Ascending aorta (tissue), 2 donors: ENCODE measurements at places on chromosomes 16 and 17. TPM values are rescaled to one million over a fixed set of nuclear protein-coding genes. Genes with fewer than 3 reads are reported as not detected.

ARHGDIG gene
- not detected for total RNA-seq

ABCC12 gene
- total RNA-seq = not detected

LPCAT2 gene
- 44.2 TPM for total RNA-seq

C16orf87 gene
- total RNA-seq = under 0.01 TPM

GRCh38 chr17:45639297-45639849 lies 144.7 kb upstream of the CRHR1 start:
- no peaks in the 10 kb centered on the region for H3K27me3 ChIP-seq
- no peak overlapping the region for H3K4me3 ChIP-seq
- no peaks in the 10 kb centered on the region for H3K4me1 ChIP-seq
- no peak overlapping the region for H3K27ac ChIP-seq
- no peak for DNase-seq

DNA sequence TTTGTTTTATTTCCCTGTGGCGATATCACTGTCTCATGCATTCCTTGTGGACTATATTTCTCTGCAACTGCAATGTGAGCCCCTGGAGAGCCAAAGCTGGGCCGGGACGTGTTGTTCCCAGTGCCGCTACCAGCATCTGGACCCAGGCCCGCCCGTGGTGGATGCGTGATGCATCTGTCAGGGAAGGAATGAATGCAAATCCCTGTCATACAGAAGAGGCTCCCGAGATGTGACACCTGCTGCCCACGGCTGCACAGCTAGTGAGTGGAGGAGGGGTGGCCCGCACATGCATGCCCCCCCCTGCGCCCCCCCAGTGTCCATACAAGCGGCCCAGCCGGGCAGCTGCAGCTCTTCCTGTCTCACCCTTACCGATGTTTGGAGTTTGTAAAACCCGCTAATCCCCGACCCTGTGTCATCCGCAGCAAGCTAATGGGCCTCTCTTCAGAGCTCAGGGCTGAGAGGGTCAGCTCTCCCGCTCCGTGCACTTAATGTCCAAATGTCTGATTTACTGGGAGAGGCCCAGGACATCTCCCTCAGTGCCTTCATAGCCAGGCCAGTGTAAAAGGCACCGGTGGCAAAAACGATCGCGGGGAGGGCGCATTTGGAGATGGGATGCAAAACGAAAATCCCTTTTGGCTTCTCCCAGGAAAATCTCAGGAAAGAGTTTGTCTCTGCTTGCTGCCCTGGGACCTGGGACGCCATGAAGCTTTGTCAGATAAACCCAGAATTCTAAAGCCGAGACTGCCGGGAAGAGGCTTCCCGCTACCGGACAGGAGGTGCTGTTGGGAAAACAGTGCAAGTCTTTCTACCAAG lies 91.8 kb downstream of the FOXL1 start:
- H3K27me3 ChIP-seq = no peaks in the 10 kb centered on the region
- H3K27ac ChIP-seq = peak overlapping the region; percentile 59
- H3K4me1 ChIP-seq = peaks cover 6% of the 10 kb centered on the region
- DNase-seq = no peak
- H3K36me3 ChIP-seq = no peaks in the 10 kb centered on the region

GRCh38 chr16:66857437-66857836 lies 13.2 kb downstream of the CA7 start:
- DNase-seq = no peak
- no peak overlapping the region for H3K4me3 ChIP-seq

DNA sequence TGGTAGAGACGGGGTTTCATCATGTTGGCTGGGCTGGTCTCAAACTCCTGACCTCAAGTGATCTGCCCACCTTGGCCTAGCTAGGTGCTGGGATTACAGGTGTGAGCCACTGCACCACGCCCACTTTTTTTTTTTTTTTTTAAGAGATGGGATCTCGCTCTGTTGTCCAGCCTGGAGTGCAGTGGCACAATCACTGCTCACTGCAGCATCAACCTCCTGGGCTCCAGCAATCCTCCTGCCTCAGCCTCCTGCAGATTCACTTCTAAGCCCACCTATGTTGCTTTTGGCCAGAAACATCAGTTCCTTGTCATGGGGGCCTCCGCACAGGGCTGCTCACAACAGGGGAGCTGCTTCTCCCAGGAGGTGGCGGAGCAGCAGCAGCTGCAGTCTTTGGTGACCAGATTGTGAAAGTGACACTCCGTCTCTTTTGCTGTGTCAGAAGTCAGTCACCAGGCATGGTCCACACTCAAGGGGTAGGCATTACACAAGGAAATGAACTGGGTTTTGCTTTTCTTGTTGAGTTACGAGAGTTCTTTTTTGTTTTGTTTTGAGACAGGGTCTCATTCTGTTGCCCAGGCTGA lies 4.5 kb upstream of the NME4 start:
- H3K27me3 ChIP-seq = no peaks in the 10 kb centered on the region
- no peak for DNase-seq
- H3K4me3 ChIP-seq = no peak overlapping the region
- H3K27ac ChIP-seq = no peak overlapping the region
- no peaks in the 10 kb centered on the region for H3K4me1 ChIP-seq

DNA sequence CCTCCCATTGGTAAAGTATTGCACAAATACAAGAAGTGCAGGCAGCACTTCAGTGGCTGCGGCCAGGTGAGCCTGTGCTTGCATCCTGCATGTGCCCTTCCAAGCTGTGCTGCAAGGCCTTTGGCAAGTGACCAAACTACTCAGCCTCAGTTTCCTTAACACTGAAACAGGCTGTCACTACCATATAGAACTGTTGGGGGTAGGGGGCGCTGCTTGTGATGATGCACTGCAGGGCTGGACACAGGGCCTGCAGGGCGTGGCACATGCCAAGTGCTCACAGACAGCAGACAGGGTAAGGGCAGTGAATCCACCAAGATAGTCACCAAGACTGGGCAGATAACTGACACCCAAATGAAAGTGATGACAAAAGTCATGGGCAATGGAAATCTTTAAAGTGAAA lies 65.6 kb upstream of the SREBF1 start:
- H3K36me3 ChIP-seq = peaks cover 11% of the 10 kb centered on the region
- H3K27ac ChIP-seq = no peak overlapping the region
- H3K27me3 ChIP-seq = no peaks in the 10 kb centered on the region
- no peak overlapping the region for H3K4me3 ChIP-seq
- no peaks in the 10 kb centered on the region for H3K4me1 ChIP-seq

- peaks cover 5% of the 10 kb centered on the region for H3K36me3 ChIP-seq
- H3K27ac ChIP-seq = no peak overlapping the region
- H3K27me3 ChIP-seq = no peaks in the 10 kb centered on the region
- DNase-seq = no peak
- H3K4me1 ChIP-seq = peaks cover 13% of the 10 kb centered on the region
Measured at GRCh38 chr17:78908426-78908825, 5.4 kb upstream of the CEP295NL start.

DNA sequence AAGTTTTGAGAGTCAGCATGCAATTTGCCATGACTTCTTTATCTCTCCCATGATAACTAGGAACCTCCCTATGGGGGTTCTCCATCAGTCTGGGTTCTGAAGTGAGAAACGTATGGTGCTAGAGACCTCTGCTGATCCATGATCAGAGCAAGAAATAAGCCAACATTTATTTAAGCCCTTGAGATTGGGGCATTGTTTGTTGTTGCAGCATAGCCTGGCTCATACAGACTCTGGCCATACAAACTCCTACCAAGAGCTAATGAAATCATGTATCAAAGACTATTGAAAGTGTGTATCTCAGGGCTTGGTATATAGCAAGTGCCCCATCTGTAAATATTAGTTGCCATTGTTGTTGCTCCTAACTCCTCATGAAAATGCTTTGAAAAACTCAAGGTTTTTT lies 233.9 kb downstream of the MAF start:
- no peak overlapping the region for H3K4me3 ChIP-seq
- no peaks in the 10 kb centered on the region for H3K36me3 ChIP-seq
- H3K27me3 ChIP-seq = no peaks in the 10 kb centered on the region
- no peak for DNase-seq
- H3K27ac ChIP-seq = no peak overlapping the region
- no peaks in the 10 kb centered on the region for H3K4me1 ChIP-seq

DNA sequence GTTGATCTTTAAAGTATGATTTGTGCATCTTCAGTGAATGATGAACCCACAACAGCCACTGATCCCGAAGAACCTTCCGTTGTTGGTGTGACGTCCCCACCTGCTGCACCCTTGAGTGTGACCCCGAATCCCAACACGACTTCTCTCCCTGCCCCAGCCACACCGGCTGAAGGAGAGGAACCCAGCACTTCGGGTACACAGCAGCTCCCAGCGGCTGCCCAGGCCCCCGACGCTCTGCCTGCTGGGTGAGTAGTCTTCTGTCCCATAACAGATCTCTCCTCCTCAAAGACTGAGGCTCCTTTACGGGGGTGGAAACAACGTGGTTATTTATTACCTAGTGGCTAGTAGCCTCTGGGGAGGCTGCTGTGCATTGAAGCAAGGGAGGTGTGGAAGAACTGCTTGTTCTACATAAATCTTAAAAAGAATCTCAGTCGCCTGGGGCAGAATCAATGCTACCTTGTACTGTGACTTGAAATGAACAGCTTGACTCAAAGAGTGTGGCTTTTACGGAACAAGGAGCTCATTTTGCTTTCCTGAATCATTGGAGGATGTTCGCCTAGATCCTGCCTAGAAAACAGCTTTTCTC lies 63.0 kb upstream of the CLEC18A start:
- DNase-seq = no peak
- H3K27me3 ChIP-seq = no peaks in the 10 kb centered on the region
- H3K27ac ChIP-seq = no peak overlapping the region
- peaks cover 15% of the 10 kb centered on the region for H3K4me1 ChIP-seq
- no peak overlapping the region for H3K4me3 ChIP-seq
- H3K36me3 ChIP-seq = no peaks in the 10 kb centered on the region

- H3K27me3 ChIP-seq = no peaks in the 10 kb centered on the region
- H3K4me1 ChIP-seq = no peaks in the 10 kb centered on the region
- no peak overlapping the region for H3K27ac ChIP-seq
- no peak overlapping the region for H3K4me3 ChIP-seq
- DNase-seq = no peak
- H3K36me3 ChIP-seq = peaks cover 12% of the 10 kb centered on the region
Measured at GRCh38 chr17:685006-685405, 29.6 kb downstream of the VPS53 start.

DNA sequence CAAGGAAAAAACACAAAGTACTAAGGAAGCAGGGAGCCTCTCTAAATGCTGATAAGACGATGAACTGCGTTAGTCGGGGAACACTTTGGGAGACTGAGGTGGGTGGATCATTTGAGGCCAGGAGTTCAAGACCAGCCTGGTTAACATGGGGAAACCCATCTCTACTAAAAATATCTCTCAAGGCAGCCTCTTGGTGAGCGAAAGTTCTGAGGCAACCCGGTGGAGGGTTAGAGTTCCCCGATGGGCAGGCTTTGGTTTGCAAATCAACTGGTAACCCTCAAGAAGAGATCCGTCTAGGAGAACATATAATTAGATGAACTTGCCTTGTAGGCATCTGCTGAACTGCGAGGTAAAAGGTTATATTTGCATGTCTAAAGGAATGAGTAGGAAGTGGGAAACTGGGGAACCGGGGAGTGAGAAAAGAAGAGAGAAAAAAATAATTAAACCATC lies 44.6 kb downstream of the WSB1 start:
- no peak overlapping the region for H3K4me3 ChIP-seq
- no peaks in the 10 kb centered on the region for H3K27me3 ChIP-seq
- H3K36me3 ChIP-seq = no peaks in the 10 kb centered on the region
- no peak overlapping the region for H3K27ac ChIP-seq
- no peaks in the 10 kb centered on the region for H3K4me1 ChIP-seq

- H3K4me1 ChIP-seq = peaks cover 18% of the 10 kb centered on the region
- H3K4me3 ChIP-seq = peak overlapping the region; percentile 88
- peaks cover 23% of the 10 kb centered on the region for H3K36me3 ChIP-seq
- peak overlapping the region; percentile 91 for H3K27ac ChIP-seq
Measured at GRCh38 chr17:44219108-44219615, 313 bp downstream of the UBTF start.

DNA sequence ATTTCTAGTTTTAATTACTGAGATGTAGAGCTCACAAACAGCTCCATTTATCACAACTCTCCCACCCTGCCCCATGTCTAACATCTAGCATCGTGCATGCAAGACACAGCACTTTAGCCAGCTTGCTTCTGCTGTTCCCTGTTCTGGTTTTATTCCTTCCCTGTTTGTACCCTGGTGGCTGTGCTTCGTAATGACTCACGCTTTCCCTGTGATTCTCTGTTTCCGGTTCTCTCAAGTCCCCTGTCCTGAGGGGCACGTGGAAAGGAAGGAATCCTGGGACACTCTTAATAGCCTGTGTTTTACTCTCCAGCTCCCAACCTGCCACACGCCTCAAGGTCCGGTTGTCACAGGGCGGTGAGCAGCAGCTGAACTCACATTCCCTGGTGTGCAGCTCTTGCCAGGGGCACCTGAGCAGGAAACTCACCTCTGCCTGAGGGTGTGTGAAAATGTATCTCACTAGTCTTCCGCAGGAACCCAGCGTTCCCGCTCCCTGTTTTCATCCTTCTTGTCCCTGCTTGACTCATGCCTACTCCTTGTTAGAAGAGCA lies 10.6 kb downstream of the SHISA6 start:
- DNase-seq = no peak
- H3K4me3 ChIP-seq = no peak overlapping the region
- H3K27ac ChIP-seq = no peak overlapping the region
- H3K27me3 ChIP-seq = no peaks in the 10 kb centered on the region

- H3K4me3 ChIP-seq = no peak overlapping the region
- H3K4me1 ChIP-seq = no peaks in the 10 kb centered on the region
- DNase-seq = no peak
- H3K36me3 ChIP-seq = no peaks in the 10 kb centered on the region
- no peaks in the 10 kb centered on the region for H3K27me3 ChIP-seq
- no peak overlapping the region for H3K27ac ChIP-seq
Measured at GRCh38 chr16:72125635-72126428, 32.2 kb downstream of the DHX38 start.

- H3K36me3 ChIP-seq = no peaks in the 10 kb centered on the region
- no peaks in the 10 kb centered on the region for H3K27me3 ChIP-seq
Measured at GRCh38 chr17:83053739-83054451, 25.5 kb upstream of the METRNL start.
